ENCODE measurements at places on chromosomes 11 and 22.

DNA sequence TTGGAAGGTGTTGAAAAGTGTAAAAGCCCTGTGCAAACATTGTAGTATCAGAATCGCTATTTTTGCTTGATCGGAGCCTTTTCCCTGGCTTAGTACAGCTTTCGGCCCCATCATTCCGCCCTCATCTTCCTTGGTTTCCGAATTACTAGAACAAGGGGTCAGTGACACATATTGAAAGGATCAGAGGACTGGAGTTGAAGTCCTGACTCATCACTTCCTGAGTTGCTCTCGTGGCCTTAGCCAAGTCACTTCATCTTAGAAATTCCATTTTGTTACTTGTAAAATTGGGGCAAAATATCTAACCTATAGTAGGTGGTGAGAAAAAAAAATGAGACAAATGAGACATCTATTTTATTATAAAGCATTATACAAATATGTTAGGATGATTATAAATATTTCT, 375.0 kb downstream of the NTM start:
- H3K4me3 ChIP-seq = no peak overlapping the region
- H3K27ac ChIP-seq = no peak overlapping the region
- H3K36me3 ChIP-seq = no peaks in the 10 kb centered on the region
- no peak for DNase-seq
- no peaks in the 10 kb centered on the region for H3K4me1 ChIP-seq

- no peaks in the 10 kb centered on the region for H3K27me3 ChIP-seq
- peak; percentile 80 for DNase-seq
- H3K27ac ChIP-seq = peak overlapping the region; percentile 98
- peaks cover 73% of the 10 kb centered on the region for H3K4me1 ChIP-seq
Observed at GRCh38 chr22:46087816-46088277, 62.5 kb upstream of the PPARA start.

DNA sequence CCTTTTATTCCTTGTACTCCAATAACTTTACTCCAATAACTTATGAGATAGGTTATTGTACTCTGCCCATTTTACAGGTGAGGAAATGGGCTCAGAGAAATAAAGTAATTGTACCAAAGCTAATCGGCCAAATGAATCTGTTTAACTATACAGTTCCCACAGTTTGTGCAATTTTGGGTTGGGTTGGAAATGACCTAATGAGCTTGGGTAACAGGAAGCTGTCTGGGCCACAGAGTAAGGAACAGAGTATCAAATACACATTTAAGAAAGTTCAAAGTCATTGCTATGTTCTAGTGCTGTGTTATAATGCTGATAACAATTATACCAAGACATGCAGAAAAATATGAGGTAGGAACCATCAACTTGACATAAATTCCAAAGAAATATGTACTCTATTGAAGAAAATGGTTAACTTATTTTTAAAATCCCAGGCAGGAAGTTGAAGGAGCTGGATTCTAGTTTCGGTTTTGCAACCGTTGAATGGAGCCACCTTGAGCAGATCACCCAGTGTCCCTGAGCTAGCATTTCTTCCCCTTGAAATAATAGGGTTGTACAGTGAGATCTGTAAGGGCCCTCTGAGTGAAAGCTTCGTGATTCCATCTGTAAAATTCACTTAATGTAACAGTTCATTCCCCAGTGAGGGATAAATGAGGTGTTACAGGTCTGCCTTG, 360.9 kb upstream of the NARS2 start:
- no peak for DNase-seq
- no peaks in the 10 kb centered on the region for H3K36me3 ChIP-seq
- no peaks in the 10 kb centered on the region for H3K4me1 ChIP-seq
- H3K27me3 ChIP-seq = no peaks in the 10 kb centered on the region

DNA sequence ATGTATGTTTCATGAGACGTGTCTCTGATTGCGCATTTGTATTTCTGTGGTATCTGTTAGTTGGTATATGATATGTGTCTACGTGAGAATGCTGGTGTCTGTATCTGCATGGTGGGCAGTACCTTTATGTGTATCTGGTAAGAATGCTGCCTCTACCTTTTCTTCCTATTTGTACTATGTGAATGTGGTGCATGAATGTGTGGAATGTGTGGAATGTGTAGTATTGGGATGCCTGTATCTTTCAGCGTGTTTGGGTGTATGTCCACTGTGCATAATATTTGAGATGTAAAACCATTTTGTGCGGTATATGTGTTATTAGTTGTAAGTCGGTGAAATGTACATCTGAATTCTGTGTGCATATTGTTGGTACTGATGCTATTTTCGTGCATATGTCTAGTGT, 2.3 kb upstream of the OR51E1 start:
- no peaks in the 10 kb centered on the region for H3K27me3 ChIP-seq
- no peak overlapping the region for H3K4me3 ChIP-seq
- no peaks in the 10 kb centered on the region for H3K4me1 ChIP-seq
- no peak overlapping the region for H3K27ac ChIP-seq
- DNase-seq = no peak
- no peaks in the 10 kb centered on the region for H3K36me3 ChIP-seq

- no peak overlapping the region for H3K27ac ChIP-seq
- H3K36me3 ChIP-seq = no peaks in the 10 kb centered on the region
- H3K4me3 ChIP-seq = no peak overlapping the region
- DNase-seq = no peak
Observed at GRCh38 chr11:126597041-126597440, 241.6 kb downstream of the ST3GAL4 start.

DNA sequence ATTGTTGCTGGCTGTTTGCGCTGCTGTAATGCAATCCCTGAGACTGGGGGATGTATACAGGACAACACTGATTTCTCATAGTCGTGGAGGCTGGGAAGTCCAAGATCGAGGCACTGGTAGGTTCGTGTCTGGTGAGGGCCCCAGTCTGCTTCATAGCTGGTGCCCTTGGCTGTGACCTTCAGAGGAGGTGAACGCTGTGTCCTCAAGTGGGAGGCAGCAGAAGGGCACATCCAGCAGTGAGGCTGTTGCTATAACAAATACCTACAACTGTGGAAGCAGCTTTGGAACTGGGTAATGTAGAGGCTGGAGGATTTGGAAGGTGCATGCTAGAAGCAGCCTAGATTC, 21.3 kb downstream of the KRTAP5-5 start:
- peaks cover 22% of the 10 kb centered on the region for H3K27me3 ChIP-seq
- H3K27ac ChIP-seq = no peak overlapping the region
- H3K36me3 ChIP-seq = no peaks in the 10 kb centered on the region
- DNase-seq = no peak
